ENCODE measurements at places on chromosomes 2 and 18.

GRCh38 chr2:70101174-70101573 is 13.9 kb downstream of the PCBP1 start:
- no peak for DNase-seq

- no peak for DNase-seq
Observed at GRCh38 chr2:70902067-70902442, 33.6 kb upstream of the ATP6V1B1 start.

GRCh38 chr18:43886341-43886740 is 609.1 kb upstream of the SYT4 start:
- no peak for DNase-seq

- DNase-seq = no peak
Observed at GRCh38 chr2:232781765-232782164, 5.4 kb upstream of the KCNJ13 start.

DNA sequence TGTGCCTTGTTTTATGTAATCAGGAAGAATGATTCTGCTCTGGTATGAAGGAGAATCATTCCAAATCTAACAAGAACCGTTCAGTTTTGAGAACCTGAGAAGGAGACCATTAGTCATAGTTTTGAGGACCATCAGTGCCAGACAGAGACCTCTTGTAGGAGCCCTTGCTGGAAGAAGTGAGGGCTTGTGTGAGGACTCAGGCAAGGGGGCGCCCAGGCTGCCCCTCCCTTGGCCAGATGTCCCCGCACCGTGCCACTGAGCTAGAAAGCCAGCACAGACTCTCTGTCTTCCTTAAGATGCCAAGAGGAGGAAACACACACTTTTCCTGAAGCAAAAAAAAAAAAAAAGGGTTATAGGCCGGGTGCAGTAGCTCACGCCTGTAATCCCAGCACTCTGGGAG is 55.7 kb upstream of the SLC39A10 start:
- DNase-seq = no peak

DNA sequence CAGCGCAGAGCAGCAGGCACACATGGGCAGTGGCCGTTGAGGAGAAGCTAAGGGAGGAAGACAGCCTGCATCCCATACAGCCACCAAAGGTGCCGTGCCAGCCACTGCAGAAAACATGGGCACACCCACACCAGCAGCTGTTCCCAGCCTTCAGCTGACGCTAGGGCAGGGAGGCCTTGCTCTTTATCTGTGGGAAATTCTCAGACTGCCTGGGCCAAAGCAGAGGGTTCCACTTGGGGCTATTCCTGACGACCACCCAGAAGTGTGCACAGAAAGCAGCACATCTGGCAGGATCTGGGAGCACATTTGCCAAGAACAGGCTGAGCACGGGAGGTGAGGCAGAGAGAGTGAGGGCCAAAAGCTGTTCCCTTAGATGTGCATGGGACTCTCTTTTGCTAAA is 101.3 kb upstream of the SOX11 start:
- DNase-seq = no peak

GRCh38 chr2:40556293-40556692 is 104.4 kb upstream of the SLC8A1 start:
- no peak for DNase-seq

DNA sequence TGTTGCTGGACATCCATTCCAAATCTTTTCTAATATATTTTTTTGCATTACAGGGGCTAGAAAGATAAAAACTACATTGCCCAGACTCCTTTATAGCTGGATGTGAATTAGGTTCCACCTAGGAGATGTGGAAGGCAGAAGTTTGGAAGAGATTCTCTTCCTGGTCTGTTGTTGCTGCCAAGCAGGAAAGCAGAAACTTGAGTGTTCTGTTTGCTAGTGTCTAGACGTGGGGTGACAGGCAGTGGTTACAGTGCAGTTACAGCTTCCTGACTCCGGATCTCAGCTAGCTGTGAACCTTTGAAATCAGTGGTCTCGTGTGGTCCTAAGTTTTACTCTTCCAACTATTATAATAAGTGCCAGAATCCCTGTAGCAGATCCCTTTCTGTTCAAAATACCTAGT is 46.2 kb downstream of the COL4A4 start:
- DNase-seq = no peak

DNA sequence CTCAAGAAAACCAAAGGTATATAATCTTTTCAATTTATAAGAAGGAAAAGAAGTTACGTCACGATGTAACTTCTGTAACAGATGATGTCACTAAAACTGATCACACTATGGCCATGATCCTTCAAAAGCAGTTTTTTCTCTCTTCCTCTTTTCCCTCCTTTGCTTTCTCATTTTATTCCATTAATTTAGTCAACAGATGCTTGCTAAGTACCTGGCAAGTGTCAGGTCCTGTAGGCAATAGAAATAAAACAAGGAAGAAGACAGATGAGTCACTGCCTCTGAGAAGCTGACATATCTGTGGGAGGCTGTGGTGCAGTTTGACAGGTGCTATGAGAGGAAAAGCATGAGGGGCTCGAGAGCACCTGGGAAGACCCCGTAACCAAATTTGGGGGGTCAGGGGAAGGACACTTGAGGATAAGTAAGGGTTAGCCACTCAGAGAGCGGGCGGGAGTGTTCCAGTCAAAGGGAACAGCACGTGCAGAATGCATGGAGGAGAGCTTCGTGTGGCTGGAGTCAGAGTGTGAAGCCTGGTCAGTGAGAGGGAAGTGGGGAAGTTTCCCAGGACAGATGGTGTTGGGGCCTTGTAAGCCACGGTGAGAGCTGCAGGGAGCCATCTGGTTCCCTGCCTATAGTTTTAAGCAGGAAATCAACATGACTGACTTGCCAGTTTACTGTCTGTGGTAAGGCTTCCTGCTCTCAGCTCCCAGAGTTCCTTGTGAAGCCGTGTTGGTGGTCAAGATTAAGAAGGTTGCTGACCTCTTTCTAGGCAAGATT is 198.8 kb upstream of the FOSL2 start:
- no peak for DNase-seq
